AG04449 (cell line): ENCODE measurements at places on chromosomes 16 and 17.

- DNase-seq, result no peak
These were observed 19.5 kb upstream of the CD300E start for GRCh38 chr17:74642995-74643394.

- no peak for DNase-seq
These were observed 15.8 kb downstream of the SNX20 start for GRCh38 chr16:50665128-50665878.

DNA sequence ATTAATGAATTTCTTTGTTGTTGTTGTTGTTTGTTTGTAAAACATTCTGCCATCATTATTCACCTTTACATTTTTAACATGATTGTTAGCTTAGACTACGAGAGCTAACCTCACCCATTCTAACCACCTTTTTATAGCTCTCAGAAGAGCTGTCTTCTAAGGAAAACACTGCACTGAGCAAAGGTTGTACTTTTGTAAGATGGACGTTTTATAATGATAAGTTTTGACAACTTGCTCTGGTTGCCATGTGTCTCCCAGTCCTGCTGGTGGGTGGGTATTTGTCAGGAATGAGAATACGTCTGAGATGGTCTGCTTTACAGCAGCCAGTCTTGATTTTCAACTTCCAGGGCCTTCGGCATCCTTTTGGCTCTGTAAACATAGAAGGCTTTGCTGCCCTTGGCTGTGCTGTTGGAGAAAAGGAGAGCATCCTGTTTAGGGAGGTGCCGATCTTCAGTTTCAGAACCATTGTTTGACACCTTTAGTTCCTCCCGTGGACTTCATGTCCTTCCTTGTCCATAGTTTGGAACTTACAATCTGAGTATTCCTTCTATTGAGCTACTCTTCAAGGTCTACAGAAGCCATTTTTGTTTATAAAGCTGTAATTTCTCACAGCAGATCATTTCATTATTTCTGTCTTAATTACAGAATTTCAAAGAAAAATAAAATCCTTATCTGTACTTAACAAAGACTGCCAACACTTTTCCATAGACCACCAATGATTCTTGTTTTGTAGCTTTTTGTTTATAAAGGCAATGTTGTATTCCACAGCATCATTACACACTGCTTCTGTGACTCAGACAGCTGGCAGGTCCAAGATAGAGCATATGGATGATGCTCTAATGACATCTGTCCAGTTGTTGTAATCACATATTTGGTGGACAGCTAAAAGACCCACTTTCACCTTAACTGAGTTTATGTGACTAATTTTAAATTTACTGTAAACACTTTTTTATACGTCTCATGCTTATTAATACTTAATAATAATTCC lies 270.1 kb upstream of the TBX2 start:
- no peak for DNase-seq

- DNase-seq, result no peak
These were observed 41.1 kb downstream of the MYO18A start for GRCh38 chr17:29138971-29139691.

- DNase-seq, result peak; percentile 10
These were observed 19.0 kb upstream of the MON1B start for GRCh38 chr16:77171745-77172635.

GRCh38 chr16:46736695-46737094 lies 11.4 kb downstream of the MYLK3 start:
- DNase-seq, result no peak

GRCh38 chr17:32253117-32253611 lies 12.5 kb upstream of the RHBDL3 start:
- no peak for DNase-seq

GRCh38 chr16:49742428-49743202 lies 113.3 kb downstream of the ZNF423 start:
- DNase-seq, result no peak

GRCh38 chr17:39867084-39867879 lies 720 bp upstream of the ZPBP2 start:
- no peak for DNase-seq

DNA sequence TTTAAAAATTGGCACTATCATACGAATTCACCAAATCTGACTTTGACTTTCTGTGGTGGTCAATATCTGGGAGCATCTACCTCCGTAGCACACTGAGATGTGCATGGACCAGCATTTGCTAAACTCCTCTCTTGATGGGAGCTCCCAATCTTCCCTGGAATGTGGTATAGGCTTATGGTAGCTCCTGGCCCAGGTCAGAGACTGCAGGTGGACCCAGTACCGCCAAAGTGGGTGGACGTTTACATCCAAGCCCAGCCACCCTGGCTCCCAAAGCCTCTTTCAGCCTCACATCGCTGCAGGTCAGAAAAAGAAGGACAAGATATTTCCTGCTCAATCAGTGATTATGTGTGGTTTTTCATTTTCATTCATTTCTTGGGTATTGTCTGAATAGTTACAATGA lies 43.1 kb upstream of the NKD1 start:
- DNase-seq, result no peak

DNA sequence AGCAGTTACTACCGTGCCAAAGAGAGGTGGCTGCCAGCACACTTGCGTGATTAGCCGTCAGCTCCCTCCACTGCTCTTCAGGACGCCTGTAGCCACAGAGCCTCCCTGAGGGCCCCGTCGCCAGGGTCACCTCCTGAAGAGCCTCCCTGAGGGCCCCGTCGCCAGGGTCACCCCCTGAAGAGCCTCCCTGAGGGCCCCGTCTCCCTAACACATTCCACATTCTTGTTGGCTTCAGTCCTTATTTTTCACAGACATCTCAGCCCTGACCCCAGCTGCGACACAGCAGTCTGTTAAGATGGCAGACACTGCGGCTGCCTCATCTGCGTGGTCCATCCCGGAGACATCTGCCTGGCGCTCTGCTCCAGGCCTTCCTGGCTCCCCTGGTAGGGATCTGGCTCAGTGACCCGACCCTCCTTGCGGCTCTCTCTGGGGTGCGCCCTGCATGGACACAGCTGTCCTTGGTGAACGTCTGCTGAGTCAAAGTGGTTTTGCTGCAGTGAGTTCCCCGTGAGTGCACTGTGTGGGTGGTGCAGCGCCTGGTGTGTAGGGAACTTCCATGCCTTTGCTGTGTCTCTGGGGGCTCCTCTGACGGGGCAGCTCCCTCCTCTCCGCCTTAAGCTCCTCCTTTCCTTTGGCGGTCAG lies 11.4 kb downstream of the ACSF3 start:
- no peak for DNase-seq

DNA sequence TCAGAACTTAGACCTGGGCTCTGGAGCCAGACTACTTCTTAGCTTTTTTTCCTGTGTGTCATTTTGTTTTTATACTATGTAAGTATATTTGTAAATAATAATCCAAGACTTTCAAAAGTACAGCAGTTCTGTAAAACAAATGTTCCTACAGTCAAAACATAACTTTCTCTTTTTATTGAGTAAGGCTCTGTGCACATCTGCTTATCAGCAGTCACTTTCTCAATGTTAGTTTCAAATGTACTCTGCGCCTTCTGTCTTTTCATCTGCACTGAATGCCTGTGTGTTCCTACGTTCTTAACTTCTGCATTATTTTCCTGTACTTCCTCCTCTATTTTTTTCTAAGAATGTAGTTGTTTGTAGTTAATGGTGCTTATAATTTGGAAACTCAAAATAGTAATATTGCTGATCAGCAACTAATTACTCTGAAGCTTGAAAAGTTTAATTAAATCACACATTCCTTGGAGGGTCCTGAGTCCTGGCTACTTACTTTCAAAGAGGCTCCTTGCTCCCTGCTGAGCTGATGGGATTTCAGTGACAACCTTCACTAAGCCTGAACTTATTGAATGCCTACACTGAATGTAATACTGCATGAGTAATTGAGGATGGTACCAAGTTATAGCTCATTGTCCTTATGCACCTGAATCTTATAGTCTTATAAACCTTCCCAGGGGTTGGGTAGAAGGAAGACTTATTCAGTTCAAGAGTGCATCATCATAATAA lies 329.9 kb downstream of the KCNJ2 start:
- no peak for DNase-seq
